ENCODE measurements at places on chromosomes 1 and 21.

DNA sequence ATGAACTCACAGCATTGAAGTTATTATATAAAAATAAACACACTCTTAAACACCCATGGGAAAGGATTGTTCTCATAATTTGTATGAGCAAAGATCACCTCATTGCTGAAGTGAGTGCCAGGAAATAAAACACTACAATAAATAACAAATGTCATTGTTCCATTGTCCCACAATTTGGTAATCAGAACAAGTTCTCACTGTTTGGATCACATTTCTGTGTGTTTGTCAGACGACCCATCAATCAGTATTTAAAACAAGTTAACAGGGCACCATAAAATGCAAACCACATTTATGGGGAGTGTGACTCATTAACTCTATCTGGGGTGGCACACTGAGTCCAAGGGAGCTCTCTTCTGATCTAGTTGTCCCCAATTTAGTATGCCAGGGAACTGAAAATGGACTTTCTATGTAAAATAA is 124.5 kb downstream of the PTPRC start:
- no peak for DNase-seq

- DNase-seq: no peak
Observed at GRCh38 chr1:187847531-187847930, 1018.8 kb downstream of the PLA2G4A start.

DNA sequence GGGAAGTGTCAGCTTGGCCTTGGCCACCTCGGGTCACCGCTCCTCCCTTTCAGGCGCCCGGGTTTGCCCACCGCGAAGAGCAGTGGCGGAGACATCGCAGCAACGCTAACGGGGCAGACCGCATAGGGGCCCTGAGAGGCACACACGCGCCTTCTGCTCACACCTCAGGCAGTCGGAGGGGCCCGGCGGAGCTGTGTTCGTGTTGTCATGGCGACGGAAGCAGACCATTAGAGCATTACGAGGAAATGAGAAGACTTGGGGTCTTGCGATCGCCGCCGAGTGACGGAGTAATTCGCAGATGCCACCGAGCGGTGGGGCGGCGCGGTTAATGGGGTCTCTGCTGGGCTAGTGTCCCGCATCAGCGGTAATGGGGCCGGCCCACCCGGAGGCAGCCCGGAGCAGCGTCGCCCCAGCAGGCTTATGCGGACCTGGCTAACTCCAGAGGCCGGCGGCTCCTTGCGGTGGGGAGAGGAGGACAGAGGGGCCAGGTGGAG is 144.1 kb downstream of the TNR start:
- no peak for DNase-seq

GRCh38 chr1:246417152-246417812 is 89.8 kb downstream of the SMYD3 start:
- no peak for DNase-seq

DNA sequence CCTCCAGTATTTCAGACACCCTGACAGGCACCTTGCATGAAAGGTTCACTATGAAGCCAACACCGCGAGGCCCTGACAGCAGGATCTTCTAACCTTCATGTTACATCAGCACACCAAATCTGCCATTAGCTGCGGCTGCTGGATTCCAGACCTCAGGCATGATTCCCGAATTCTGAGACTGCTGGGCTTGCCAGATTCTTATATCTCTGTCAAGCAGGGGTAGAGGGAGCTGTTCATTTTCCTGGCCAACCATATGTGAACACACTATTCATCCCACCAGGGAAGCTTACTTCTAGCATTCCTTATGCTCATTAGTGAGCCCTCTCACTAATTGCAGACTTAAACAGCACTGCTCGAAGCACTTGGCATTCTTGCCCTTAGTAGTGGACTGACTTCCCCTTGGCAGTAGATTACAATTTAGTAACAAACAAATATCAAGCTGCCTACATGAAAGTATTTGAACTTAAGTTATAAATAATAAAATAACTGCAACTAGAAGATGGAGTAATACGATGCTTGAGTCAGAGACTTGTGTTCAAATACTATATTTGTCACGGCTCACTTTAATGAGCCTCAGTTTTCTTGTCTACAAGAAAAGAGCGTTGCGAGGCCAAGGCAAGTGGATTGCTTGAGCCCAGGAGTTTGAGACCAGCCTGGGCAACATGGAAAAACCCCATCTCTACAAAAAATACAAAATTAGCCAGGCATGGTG is 43.3 kb downstream of the NID1 start:
- no peak for DNase-seq

- no peak for DNase-seq
Observed at GRCh38 chr1:236063919-236064673, 794 bp downstream of the NID1 start.

DNA sequence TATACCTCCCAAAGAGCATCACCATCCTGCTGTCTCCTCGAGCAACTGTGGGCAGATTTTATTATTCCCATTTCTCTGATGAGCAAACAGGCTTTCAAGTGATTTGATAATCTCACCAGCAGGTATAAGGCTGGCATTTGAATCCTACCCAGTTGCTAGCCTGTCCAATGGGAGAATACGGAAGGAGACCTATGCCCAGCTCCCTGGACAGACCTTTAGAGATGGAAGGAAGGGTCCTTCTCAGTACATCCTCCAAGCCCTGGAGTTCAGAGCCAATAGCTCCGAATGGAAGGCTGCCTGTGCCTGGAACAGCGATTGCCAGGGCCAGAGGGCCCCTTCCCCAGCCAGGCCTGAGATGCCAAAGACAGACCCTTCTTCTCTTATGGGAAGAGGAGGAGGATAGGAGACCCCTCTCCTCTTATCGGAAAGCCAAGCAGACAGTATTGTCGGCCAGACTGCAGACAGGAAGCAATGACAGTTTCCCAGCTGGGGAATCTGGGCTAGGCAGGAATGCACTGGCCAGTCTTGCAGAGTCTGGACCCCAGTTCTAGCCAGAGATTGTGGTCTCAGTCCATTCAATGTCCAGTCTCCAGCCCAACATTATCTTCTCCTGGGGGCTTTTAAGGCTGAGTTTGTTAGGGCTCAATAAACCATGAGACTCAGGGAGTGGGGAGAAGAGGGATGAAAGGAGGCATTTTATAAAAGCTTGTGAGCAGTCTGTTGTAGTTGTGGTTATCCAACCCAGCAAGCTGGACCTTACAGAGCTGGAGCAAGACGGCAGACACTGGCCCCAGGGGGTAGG is 2.0 kb downstream of the IFFO2 start:
- no peak for DNase-seq

DNA sequence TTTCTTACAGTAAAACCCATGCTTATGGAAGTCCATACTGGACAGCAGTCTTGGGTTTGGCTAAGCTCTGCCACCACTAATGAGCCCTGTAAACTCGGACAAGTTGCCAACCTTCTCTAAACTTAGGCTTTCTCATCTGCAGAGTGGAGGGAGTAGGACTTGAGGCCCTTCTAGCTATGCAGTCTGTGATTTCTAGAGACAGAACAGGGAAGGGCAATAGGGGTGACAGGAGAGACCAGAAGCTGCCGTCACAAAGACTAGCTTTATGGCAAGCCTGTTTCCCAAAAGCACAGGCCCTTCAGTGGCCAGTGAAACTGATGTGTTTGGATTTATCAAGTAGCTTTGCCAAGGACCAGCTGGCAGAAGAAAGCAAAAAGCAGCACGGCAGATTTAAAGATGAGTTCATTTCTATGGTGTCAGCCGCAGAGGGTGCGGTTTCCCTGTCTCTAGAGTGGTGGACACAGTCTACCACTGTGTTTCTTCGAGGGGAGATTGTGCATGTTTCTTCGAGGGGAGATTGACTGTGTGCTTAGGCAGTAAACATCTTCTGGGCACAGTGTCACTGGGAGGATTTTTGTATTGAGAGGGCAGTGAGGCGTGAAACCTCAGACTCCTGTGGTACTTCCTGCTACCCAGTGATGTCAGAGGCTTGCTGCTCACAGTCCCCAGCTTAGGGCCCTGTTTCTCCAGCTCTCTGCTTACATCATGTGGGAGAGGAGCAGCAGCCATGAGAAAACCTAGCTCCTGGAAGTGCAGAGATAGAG is 119.0 kb downstream of the ROR1 start:
- no peak for DNase-seq

- DNase-seq: no peak
Observed at GRCh38 chr1:232036181-232036933, 409.8 kb downstream of the DISC1 start.

DNA sequence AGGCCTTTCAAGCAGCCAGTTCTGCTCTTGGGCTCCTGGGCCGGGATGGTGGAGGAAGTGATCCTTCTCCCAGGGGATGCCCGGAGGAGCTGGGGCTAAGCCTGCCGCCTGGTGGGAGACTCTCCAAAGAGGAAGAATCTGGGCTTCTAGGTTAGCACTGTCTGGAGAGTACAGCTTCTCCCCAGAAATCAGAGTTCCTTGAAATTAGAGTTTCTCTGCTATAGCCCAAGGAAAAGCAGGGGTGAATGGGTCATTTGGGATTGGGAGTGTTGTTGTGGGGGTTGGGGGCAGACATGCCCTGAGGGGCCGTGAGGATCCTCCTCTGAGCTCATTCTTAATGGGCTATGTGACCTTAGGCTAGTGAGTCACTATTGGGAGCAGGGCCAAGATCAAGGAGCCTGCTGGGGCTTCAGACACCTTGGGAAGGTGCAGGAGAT is 6.5 kb downstream of the LGR6 start:
- DNase-seq: no peak

DNA sequence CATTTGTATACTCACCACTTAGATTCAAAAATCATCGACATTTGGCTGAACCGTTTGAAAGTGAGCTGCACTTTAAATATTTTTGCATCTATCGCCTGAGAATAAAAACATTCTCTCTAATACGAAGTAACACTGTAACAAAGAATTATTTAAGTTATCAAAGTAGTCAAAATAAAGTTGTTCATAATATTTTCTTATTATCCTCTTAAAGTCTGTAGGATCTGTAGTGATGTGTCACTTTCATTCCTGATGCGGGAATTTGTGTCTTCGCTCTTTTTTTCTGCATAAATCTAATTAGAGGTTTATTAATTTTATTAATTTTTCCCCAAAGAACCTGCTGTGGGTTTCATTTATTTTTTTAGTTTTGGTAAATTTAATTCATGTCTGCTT is 74.8 kb downstream of the ETS2 start:
- DNase-seq: no peak

DNA sequence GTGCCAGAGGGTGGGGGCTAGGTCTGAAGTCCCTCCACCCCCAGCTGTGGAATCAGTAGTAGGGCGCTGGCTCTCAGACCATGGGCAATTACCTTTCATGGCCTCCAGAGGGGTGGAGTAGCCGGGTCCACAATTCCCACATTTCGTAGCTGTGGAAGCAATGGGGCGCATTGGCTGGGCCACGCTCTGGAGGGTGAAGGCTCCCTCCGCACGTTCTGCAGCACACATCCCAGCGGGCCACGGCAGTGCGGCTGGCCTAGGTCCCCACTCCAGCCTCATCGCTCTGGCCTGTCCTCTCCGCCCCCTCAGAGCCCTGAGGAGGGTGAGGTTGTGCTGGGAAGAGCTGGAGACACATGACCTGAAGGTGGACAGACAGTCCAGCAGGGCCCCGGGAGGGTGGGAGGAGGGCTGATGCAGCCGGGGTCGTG is 2.9 kb downstream of the SELENBP1 start:
- DNase-seq: no peak

DNA sequence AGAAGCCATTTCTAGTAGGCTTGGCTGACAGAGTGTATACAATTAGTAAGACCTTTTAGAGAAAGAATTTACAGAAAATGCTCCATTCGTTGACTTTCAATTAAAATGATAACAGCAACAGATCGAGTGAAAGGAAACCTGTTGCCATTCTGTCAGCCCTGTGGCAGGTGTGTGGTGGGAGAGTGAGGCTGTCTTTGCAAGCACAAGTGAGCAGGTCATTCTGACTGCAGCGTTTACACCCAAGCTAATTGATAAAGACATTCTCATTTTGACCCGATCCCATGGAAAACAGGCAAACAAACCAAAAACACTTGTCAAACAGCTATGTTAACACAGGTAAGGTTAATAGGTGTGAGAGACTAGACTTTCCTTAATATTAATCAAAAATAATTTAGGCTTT is 257.3 kb downstream of the PTBP2 start:
- DNase-seq: no peak

DNA sequence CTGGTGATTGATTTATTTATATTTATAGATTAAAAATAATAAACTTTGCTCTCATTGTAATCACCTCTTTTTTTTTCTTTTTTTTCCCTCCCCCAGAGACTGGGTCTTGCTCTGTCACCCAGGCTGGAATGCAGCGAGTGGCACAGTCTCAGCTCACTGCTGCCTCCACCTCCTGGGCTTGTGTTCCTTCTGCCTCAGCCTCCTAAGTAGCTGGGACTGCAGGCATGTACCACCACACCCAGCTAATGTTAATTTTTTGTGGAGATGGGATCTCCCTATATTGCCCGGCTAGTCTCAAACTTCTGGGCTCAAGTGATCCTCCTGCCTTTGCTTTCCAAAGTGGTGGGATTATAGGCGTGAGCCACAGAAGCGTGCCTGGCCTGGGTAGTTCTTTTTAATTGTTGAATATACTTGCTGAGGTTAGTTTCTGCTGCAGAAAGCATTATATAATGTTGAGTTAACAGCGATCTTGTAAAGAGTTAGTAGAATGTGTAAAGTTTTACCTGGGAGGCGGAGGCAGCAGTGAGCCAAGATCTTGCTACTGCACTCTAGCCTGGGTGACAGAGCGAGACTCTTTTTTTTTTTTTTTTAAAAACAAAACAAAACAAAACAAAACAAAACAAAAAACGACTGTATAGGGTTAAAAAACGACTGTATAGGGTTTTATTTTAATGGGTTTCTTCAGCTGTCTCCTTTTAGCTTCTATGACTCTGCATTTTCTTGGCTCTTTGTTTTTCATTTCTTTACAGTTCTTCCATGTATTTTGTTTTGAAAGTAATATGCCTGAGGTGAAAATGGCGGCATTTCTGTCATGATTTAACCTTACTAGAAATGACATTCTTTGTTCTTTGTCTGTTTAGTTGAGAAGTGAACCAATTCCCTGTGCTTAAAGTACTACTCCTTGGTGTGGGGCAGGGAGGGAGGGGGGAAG is 82.7 kb downstream of the CAMTA1 start:
- no peak for DNase-seq

GRCh38 chr1:41499591-41499990 is 15.1 kb upstream of the EDN2 start:
- DNase-seq: no peak

DNA sequence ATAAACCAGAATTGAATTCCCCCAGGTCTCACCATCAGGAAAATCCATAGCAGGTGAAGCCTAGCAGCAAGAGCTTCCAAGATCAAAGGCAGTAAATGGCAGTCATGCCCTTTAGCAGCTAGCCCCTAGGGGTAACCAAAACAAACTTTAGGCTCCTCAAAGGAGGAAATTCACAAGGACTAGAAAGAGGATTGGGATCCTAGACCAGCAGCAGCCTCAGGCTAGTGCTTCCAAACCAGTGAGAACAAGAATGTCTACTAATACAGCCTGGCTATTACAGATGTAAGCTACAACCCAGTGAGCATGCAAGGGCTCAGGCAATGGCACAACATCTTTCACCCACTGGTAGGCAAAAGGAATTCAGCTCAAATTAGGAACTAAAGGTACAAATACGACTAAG is 11.1 kb upstream of the RIMKLA start:
- DNase-seq: no peak

- no peak for DNase-seq
Observed at GRCh38 chr1:227094249-227094966, 154.3 kb downstream of the COQ8A start.

GRCh38 chr1:193590102-193590501 is 403.7 kb upstream of the B3GALT2 start:
- DNase-seq: no peak

Measured in activated CD8-positive, alpha-beta memory T cell treated with anti-CD3 and anti-CD28 coated beads for 1 hour (primary cell).